ENCODE measurements at places on chromosomes 16 and 17.

- no peak for DNase-seq
Measured at GRCh38 chr17:43326490-43327275, 72.1 kb upstream of the ARL4D start.

GRCh38 chr17:78411241-78411857 lies 32.9 kb downstream of the PGS1 start:
- no peak for DNase-seq

DNA sequence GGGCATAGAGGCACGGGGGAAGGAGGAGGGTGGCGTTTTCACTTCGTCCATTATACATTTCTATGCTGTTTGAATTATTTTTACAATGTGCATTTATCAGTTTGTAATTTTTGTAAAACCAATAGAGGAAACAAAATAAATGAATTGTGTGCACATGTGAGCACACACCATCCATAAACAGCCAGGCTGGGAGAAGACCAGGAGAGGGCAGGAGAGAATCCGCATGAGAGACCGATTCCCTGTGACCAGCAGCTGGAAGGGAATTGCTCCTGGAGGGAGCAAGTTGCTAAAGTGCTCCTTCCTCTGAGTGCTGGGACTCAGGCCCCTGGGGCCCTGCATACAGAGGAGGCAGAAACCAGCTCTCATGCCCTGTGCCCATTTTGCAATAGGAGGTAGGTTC lies 126.0 kb downstream of the ABCC12 start:
- DNase-seq = no peak

GRCh38 chr17:80124351-80124981 lies 22.5 kb downstream of the EIF4A3 start:
- DNase-seq = no peak

DNA sequence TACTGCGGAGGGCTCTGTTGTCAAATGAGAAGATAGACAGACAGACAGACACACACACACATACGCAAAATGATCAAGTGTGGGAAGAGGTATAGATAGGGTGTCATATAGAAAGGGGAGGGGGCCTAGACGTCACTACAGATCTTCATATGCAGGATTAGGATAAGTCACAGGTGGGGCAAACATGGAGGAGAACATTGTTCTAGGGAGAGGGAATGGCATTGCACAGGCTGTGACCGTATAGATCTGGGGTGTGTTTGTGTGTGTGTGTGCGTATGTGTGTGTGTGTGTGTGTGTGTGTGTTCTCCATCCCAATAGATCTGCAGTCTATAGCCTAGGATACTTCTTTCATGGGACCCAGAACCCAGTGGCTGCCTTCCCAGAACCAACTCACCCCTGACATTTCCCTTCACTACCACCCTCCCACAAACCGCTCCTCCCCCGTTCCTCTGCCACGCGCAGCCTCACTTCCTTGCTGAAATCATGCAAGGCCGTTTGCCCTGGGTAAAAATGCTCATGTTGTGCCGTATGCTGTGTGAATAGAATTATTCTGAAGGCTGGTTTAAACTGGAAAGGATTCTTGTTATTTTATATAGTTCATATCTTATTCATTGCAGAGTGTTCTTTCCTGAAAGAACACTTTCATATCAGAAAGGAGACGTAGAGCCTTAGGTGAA lies 50.5 kb upstream of the CCL1 start:
- no peak for DNase-seq

DNA sequence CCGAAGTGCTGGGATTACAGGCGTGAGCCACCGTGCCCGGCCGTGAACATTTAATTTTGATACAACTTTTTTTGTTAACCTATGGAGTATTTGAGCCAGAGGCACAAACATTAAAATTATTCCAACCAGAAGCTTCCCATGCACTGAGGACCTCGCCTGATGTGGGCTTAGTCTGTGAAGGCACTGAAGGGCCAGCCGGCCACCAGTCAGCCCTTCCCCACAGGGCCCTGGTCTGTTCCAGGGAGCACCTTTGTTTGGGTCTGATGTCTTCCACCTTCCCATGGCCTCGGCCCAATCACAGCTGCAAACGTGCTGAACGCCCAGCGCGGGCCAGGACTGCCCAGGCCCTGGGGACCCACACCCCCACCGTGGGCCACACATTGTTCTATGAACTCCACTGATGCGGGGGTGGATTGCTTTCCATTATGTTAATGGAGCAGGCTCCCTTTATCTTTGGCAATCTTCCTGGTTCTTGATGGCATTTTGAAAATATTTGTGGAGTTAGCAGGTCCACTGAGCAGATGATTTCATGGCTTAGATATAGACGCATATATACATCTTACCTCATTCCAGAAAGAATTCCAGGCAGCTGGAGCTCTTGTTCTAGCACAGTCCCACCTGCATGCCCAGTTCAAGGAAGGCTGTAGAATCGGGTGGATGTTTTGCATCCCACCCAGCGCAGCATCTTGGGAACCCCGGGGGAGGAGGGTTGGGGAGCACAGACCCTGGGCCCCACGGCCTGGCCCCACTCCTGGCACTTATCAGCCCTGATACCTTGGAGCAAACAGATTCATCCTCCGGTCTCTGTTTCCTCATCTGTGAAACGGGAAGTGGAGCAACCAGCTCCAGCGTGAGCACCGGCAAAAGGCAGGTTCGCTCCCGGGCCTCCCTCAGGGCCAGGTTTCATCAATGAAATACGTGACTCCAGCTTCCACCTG lies 14.5 kb downstream of the SPIRE2 start:
- no peak for DNase-seq

GRCh38 chr17:80546267-80546666 lies 1.6 kb downstream of the RPTOR start:
- no peak for DNase-seq

GRCh38 chr17:72472106-72472505 lies 351.3 kb downstream of the SOX9 start:
- no peak for DNase-seq

DNA sequence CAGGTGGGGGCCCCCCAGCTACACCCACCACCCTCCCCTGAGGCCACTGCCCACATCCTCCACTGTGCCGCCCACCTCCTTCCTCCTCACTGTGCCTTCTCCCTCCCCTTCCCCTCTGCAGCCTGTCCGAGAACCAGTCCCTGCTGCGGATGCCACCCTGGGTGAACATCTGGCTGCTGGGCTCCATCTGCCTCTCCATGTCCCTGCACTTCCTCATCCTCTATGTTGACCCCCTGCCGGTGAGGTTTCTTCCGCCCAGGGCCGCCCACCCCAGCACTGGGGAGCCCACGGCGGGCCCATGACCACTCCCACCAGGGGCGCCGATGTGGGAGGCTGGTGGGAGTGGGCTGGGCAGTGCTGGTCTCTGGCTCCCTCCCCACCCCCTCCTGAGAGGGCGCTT lies 22.1 kb downstream of the RABEP2 start:
- DNase-seq = no peak

- no peak for DNase-seq
Measured at GRCh38 chr17:48564188-48565021, 13.7 kb downstream of the HOXB4 start.

- no peak for DNase-seq
Measured at GRCh38 chr16:10660950-10661635, 33.6 kb downstream of the TEKT5 start.

DNA sequence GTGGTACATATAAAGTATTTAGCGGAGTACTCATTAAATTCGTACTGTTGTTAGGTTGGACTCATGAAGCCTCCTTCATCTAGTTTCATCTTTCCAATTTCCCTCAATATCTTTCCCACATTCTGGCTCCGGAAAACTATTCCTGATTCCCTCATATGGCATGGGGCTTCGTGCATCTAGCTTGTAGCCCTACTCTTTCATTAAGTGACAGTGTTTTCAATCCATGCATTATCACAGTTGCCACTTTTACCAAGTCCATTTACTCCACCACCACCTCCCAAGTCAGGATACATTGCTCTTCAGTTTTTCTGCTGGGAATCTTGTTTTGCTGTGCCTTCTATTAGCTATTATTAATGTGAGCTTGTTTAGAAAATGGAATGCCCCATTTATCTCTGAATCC lies 1032.1 kb upstream of the RBFOX1 start:
- no peak for DNase-seq

DNA sequence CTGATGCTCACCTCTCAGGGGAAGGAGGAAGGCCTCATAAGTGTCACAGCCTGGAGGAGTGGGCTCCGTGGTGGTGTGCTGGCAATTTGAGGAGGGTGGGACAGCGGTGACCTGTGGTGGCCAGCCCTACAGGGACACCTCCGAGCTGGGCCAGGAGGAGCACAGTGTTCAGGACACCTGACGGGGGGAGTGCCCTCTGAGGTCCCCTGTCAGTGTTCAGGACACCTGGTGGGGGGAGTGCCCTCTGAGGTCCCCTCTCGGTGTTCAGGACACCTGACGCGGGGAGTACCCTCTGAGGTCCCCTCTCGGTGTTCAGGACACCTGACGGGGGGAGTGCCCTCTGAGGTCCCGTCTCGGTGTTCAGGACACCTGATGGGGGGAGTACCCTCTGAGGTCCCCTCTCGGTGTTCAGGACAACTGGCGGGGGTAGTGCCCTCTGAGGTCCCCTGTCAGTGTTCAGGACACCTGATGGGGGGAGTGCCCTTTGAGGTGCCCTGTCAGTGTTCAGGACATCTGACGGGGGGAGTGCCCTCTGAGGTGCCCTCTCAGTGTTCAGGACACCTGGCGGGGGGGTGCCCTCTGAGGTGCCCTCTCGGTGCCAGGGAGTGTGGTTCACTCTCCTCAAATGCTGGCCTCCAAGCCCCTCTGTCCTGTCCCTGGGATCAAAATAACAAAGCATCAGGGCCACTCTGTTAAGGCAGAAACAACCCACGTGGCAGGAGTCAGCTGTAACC lies 73.4 kb upstream of the ZNF469 start:
- no peak for DNase-seq

DNA sequence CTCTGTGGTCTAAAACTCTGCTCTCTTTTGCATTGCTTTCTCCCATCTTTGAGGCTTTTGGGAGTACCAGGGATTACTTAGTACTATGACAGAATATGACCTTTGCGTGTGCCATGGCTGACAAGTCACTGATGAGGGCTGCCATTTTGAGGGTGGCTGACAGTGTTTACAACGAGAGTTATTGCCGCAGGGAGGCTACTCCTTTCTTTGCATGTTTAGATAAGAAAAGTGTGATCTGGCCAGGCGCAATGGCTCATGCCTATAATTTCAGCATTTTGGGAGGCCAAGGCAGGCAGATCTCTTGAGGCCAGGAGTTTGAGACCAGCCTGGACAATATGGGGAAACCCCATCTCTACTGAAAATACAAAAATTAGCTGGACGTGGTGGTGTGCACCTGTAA lies 77.5 kb downstream of the GSG1L start:
- DNase-seq = no peak

GRCh38 chr16:14436401-14436955 lies 193.6 kb downstream of the PARN start:
- peak; percentile 37 for DNase-seq

DNA sequence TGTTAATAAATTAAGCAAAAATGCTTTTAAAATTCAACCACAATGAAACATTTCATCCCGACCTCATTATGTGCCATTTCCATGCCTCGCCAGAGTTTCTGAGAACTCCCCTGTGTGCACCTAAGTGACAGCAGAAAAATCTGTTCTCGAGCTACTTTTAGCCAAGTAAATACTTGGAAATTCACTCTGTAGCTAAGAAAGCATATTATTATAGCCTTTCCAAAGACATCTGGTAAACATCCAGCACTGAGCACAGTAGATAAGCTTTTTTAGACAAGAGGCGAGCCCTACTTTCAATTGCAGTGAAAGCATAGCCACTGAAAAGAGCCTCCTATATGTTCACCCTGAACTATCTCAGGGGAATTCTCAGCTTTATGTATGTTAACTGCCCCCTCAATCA lies 242.8 kb upstream of the PSMD7 start:
- no peak for DNase-seq

DNA sequence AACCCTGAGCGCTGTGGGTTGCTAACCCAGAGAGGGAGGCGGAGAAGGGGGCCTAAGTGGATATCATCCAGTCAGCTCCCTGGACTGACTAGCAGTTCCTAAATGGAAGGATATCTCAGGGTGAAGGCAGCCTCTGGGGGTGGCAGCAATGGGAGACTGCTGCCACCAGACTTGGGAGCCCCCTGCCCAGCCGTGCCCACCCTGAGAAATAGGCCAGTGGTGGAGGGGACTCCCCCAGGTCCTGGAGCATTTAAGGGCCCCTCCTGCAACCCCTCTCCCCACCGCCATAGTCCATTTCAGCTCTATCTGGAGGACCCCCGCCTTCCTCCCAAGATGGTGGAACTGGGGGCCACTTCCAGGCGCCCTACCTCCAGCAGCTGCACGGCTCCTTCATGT lies 8.4 kb downstream of the TSPOAP1 start:
- DNase-seq = no peak
